CD14-positive monocyte (primary cell): ENCODE measurements at places on chromosomes 4 and X. TPM values are rescaled to one million over a fixed set of nuclear protein-coding genes. Genes with fewer than 3 reads are reported as not detected.
A peak's percentile ranks its signal among the peaks of the same experiment; 100 is the strongest.

DNA sequence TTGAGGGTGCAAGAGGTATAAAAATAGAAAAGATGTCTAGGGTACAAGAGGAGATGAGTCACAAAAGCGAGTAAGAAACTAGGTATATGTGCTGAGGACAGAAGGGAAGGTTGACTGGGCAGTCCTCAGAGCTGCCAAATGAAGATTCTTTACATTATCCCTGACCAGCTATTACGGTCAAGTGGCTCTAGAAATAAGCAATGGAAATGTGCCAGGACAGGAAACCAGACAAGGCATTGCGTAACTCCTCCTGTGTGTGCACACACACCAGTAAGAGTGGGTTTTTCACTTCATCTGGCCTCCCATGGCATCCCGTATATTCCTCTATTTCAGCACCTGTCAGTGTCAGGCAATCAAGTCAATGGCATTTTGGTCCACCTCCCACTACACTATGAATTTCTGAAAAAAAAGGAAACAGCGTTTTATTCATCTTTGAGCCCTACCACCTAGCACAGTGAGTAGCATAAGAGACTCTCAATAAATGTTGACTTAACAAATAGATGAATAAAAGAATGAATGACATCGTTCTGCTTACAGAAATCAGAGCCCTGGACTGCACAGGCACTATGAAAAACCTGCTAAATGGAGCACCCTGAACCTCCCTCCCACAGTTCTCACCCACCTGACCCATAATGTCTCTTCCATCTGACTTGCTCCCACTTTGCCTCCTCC, 62.6 kb upstream of the KLF3 start:
- no peaks in the 10 kb centered on the region for H3K27me3 ChIP-seq
- H3K4me3 ChIP-seq = no peak overlapping the region
- no peaks in the 10 kb centered on the region for H3K36me3 ChIP-seq
- peak; percentile 38 for DNase-seq

DNA sequence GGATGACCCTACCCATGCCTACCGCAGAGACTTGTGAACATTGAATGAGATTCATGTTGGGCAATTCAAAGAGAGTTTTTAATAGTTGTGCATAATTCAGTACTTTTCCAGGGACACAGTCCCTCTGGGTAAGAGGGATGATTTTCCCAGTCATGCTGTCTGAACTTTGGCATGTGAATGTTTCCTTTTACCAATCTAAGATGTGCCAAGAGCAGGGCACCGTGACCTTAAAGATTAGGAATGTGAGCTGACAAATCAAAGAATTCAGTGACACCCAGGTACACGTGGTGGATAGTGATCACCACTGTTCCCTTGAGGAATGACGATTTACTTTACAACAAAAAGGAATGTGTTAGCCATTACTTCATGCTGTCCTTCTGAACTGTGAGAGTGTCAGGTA, 515.6 kb downstream of the PPARGC1A start:
- no peaks in the 10 kb centered on the region for H3K4me1 ChIP-seq
- DNase-seq = no peak
- H3K27ac ChIP-seq = no peak overlapping the region

DNA sequence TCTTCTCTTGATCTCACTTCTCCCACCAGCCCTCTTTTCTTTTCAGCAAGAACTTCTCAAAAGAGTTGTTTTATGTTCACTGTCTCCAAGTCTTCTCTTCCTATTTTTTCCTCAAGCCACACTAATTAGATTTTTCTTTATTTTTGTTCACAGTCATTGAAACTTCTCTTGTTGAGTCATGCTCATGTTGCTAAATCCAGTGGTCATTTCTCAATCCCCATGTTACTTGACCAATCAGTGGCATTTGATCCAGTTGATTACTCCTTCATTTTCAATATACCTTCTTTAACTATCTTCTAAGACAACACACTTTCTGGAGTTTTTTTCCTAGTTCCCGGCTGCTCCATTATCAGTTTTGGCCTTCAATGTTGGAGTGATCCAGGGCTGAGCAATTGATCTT, 103.1 kb upstream of the LSM6 start:
- peak; percentile 45 for DNase-seq
- no peak overlapping the region for H3K4me3 ChIP-seq
- peaks cover 3% of the 10 kb centered on the region for H3K27me3 ChIP-seq
- H3K27ac ChIP-seq = no peak overlapping the region

DNA sequence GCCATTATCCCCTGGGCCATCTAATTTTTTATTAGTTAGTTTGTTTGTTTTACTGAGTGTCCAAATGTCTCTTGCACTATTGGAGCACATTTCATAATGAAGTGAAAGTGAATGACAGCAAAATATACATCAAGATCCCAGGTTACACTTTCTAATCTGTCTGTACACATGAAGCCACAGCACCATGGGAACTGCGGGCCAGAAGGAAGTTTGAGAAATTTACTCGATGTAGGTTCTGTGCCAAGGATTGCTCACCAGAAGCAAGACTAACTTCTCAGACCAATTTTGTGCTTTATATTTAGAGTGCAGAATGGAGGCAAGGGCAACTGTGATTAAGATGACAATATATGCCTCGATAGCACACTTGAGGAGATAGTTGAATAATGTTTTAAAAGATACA, 258.0 kb downstream of the COL25A1 start:
- no peak overlapping the region for H3K4me3 ChIP-seq
- peaks cover 19% of the 10 kb centered on the region for H3K4me1 ChIP-seq
- DNase-seq = no peak
- no peaks in the 10 kb centered on the region for H3K27me3 ChIP-seq
- H3K36me3 ChIP-seq = no peaks in the 10 kb centered on the region

- H3K36me3 ChIP-seq = no peaks in the 10 kb centered on the region
- no peak overlapping the region for H3K27ac ChIP-seq
- no peak for DNase-seq
- no peak overlapping the region for H3K4me3 ChIP-seq
- no peaks in the 10 kb centered on the region for H3K4me1 ChIP-seq
- H3K27me3 ChIP-seq = no peaks in the 10 kb centered on the region
Observed at GRCh38 chr4:82811838-82812341, 13.3 kb upstream of the SCD5 start.

GRCh38 chr4:108049406-108049805, 59.7 kb downstream of the HADH start:
- H3K27ac ChIP-seq = no peak overlapping the region
- no peak overlapping the region for H3K4me3 ChIP-seq
- no peaks in the 10 kb centered on the region for H3K36me3 ChIP-seq
- no peaks in the 10 kb centered on the region for H3K4me1 ChIP-seq

DNA sequence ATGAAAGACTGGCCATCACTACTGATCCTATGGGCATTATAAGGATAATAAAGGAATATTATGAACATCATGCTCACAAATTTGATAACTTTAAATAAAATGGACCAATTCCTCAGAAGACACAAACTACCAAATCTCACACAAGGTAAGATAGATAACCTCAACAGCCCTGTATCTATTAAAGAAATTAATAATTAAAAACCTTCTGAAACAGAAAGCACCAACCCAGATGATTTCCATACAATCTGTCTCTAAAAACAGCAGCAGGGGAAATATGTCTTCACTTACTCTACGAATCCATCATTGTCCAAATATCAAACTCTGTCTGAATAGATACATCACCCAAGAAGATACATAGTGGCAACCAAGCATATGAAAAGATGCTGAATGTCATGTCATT, 55.2 kb downstream of the LCORL start:
- no peak overlapping the region for H3K27ac ChIP-seq
- peaks cover 13% of the 10 kb centered on the region for H3K36me3 ChIP-seq
- H3K27me3 ChIP-seq = no peaks in the 10 kb centered on the region
- no peaks in the 10 kb centered on the region for H3K4me1 ChIP-seq
- no peak overlapping the region for H3K4me3 ChIP-seq

- H3K4me1 ChIP-seq = no peaks in the 10 kb centered on the region
- H3K27ac ChIP-seq = no peak overlapping the region
- no peaks in the 10 kb centered on the region for H3K36me3 ChIP-seq
- no peaks in the 10 kb centered on the region for H3K27me3 ChIP-seq
- H3K4me3 ChIP-seq = no peak overlapping the region
Observed at GRCh38 chrX:102966701-102967100, 29.6 kb downstream of the RAB40AL start.

- no peaks in the 10 kb centered on the region for H3K36me3 ChIP-seq
- no peaks in the 10 kb centered on the region for H3K27me3 ChIP-seq
- no peak for DNase-seq
- H3K27ac ChIP-seq = no peak overlapping the region
- H3K4me3 ChIP-seq = no peak overlapping the region
- no peaks in the 10 kb centered on the region for H3K4me1 ChIP-seq
Observed at GRCh38 chrX:78357342-78358055, 30.1 kb upstream of the CYSLTR1 start.

GRCh38 chr4:77692847-77693432, 87.3 kb downstream of the CXCL13 start:
- no peak overlapping the region for H3K4me3 ChIP-seq
- no peak overlapping the region for H3K27ac ChIP-seq
- no peaks in the 10 kb centered on the region for H3K4me1 ChIP-seq
- DNase-seq = no peak
- no peaks in the 10 kb centered on the region for H3K27me3 ChIP-seq
- no peaks in the 10 kb centered on the region for H3K36me3 ChIP-seq

- H3K27ac ChIP-seq = peak overlapping the region; percentile 38
- peaks cover 20% of the 10 kb centered on the region for H3K36me3 ChIP-seq
- DNase-seq = no peak
- peaks cover 27% of the 10 kb centered on the region for H3K4me1 ChIP-seq
- H3K27me3 ChIP-seq = no peaks in the 10 kb centered on the region
Observed at GRCh38 chr4:88804234-88804633, 106.6 kb upstream of the NAP1L5 start.

GRCh38 chr4:36322921-36323354, 41.5 kb downstream of the DTHD1 start:
- no peak overlapping the region for H3K4me3 ChIP-seq
- peaks cover 91% of the 10 kb centered on the region for H3K4me1 ChIP-seq
- peak overlapping the region; percentile 1 for H3K27ac ChIP-seq
- H3K36me3 ChIP-seq = no peaks in the 10 kb centered on the region
- peak; percentile 93 for DNase-seq

GRCh38 chrX:155995321-155995875, 2.1 kb upstream of the IL9R start:
- no peak overlapping the region for H3K4me3 ChIP-seq
- no peak overlapping the region for H3K27ac ChIP-seq
- DNase-seq = no peak
- no peaks in the 10 kb centered on the region for H3K36me3 ChIP-seq
- no peaks in the 10 kb centered on the region for H3K4me1 ChIP-seq

DNA sequence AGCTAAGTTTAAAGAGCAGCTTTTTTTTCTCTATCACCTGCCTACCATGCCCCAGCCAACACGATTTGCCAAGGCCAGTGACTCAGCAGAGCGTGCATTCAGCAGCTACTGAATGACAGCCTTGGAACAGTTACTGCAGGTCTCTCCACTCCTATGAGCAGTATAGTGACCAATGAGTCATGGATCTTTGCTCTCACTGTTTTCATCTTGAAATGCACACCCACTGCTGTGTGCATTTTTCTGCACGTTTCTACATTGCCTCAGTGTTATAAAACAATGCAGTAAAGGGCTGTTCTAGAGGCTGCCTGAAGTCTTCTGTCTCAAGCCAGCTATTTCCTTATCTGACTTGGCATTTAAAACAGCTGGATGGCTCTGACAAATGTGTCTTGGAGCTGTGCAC, 66.0 kb upstream of the C4orf54 start:
- peak; percentile 4 for DNase-seq
- no peaks in the 10 kb centered on the region for H3K27me3 ChIP-seq
- no peak overlapping the region for H3K4me3 ChIP-seq

- no peaks in the 10 kb centered on the region for H3K27me3 ChIP-seq
- H3K36me3 ChIP-seq = no peaks in the 10 kb centered on the region
- no peak overlapping the region for H3K4me3 ChIP-seq
Observed at GRCh38 chrX:41708486-41708885, 15.5 kb upstream of the GPR82 start.

L1CAM gene
- not detected for polyA plus RNA-seq

STOX2 gene
- polyA plus RNA-seq = 0.01 TPM in 1 of 2 replicates, not detected in the other

PRKX gene
- 20.1 and 41.6 TPM in 2 replicates for polyA plus RNA-seq

TMPRSS11D gene
- not detected for polyA plus RNA-seq

ANAPC4 gene
- 15.1 TPM for polyA plus RNA-seq
